M059J (cell line): ENCODE measurements at places on chromosomes 1 and 21. TPM values are rescaled to one million over a fixed set of nuclear protein-coding genes. Genes with fewer than 3 reads are reported as not detected.

Gene CTNNBIP1
- total RNA-seq: 35.7 and 37.1 TPM in 2 replicates

Gene TMEM200B
- 3.5 and 4.6 TPM in 2 replicates for total RNA-seq

Gene PGLYRP3
- total RNA-seq: not detected in 2 replicates

Gene PLA2G2C
- not detected in 2 replicates for total RNA-seq

Gene OR2T35
- not detected in 2 replicates for total RNA-seq

Gene CPT2
- 18.3 and 23.4 TPM in 2 replicates for total RNA-seq

Gene C8A
- not detected in 2 replicates for total RNA-seq

Gene TRNP1
- total RNA-seq: 3.9 and 11.6 TPM in 2 replicates

Gene SFN
- 0.76 TPM in 1 of 2 replicates, not detected in the other for total RNA-seq

Gene CD52
- total RNA-seq: not detected in 2 replicates

Gene CELA2B
- not detected in 2 replicates for total RNA-seq

Gene ADAMTSL4
- 1.2 and 2.0 TPM in 2 replicates for total RNA-seq

Gene ST7L
- 32.7 and 49.6 TPM in 2 replicates for total RNA-seq

Gene ACTL8
- 0.07 and 0.39 TPM in 2 replicates for total RNA-seq

Gene FNBP1L
- total RNA-seq: 18.7 and 21.7 TPM in 2 replicates

Gene RGS7
- total RNA-seq: 4.5 and 7.4 TPM in 2 replicates

Gene CLEC20A
- total RNA-seq: not detected in 2 replicates
